ENCODE measurements at places on chromosomes 5 and 9.

DNA sequence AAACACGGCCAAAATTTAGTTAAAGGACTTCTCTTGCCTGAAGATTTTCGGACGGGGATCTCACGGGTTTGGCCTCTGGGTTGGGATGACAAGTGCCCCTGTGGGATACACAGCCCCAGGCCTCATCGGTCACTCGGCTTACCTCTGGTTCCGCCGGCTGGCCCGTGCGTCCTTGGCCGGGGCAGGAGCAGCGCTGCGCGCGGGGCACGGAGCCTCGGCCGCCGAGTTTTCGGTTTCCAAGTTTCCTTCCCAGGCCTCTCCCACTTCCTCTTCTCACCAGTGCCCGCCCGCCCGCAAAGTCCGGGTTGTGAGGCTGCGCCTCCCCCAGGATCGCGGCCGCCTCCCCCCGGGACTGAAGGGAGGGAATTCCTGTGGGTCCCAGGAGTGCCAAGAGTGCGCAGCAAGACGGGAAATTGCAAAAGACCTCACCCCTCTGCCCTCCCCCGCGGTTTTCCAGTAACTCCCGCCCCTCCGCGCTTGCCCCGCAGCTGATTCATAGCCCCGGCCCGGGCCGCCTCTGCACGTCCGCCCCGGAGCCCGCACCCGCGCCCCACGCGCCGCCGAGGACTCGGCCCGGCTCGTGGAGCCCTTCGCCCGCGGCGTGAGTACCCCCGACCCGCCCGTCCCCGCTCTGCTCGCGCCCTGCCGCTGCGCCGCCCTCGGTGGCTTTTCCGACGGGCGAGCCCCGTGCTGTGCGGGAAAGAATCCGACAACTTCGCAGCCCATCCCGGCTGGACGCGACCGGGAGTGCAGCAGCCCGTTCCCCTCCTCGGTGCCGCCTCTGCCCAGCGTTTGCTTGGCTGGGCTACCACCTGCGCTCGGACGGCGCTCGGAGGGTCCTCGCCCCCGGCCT lies at the start of gene OSMR:
TSS of gene OSMR (plus strand) at position 487 of the 853 bp plus-strand sequence. CDS start 23,033 bp downstream, outside the sequence.
- peaks cover 9% of the 10 kb centered on the region for H3K36me3 ChIP-seq
- peaks cover 28% of the 10 kb centered on the region for H3K4me1 ChIP-seq
- H3K27me3 ChIP-seq: no peaks in the 10 kb centered on the region
- peak within 1 kb of the TSS; percentile 87 for H3K27ac ChIP-seq
- H3K4me3 ChIP-seq: peak within 1 kb of the TSS; percentile 89

DNA sequence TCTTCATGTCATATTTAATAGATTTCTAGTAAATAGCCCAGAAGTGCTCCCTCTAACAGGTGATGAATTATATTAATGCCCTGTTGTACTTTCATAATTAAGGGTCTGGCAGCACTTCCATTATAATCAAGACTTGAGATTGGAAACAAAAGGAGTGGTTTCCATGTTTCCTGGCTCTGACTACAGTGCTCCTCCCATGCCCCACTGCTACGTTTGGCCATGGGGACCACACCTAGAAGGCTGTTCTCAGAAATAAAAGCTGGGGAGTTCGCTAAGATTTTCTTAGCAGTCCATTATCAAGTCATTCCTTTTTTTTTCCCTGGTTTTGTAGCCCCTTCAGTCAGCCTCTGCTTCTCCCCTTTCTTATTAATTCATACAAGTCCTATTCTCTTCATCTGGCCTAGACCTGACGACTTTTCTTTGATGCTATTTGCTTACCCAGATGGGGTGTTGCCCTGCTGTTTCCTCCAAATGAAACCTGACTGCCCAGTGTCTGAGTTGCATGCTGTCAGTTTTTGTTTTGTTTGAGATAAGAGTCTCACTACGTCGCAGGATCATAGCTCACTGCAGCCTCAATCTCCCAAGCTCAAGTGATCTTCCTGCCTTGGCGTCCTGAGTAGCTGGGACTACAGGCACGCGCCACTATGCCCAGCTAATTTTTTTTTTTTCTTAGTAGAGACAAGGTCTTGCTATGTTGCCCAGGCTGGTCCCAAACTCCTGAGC lies 312.1 kb upstream of the EFNA5 start:
- no peaks in the 10 kb centered on the region for H3K36me3 ChIP-seq
- no peak for DNase-seq
- H3K27me3 ChIP-seq: no peaks in the 10 kb centered on the region
- no peak overlapping the region for H3K4me3 ChIP-seq

DNA sequence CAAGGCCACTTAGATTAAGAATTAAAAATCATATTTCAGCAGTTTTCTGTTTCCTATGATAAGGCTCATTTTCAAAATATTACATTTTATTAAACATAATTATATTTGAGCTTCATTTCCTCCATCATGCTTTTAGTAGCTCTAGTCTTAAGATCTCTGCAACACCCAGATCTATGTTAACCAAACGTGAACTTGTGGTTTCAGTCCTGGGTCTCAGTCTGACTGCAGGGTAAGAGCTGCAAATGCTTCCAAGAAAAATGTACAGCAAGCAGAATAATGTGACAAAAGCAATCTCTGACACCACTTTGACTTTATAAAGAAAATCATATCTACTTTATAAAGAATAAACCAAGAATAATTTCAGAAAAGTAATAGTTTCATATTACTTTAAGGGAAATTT lies 512.4 kb downstream of the SEMA5A start:
- H3K36me3 ChIP-seq: no peaks in the 10 kb centered on the region
- H3K27ac ChIP-seq: no peak overlapping the region
- H3K4me1 ChIP-seq: peaks cover 15% of the 10 kb centered on the region
- no peak overlapping the region for H3K4me3 ChIP-seq
- no peaks in the 10 kb centered on the region for H3K27me3 ChIP-seq
- no peak for DNase-seq

GRCh38 chr9:134053941-134054761 lies 13.7 kb downstream of the BRD3 start:
- H3K4me1 ChIP-seq: peaks cover 35% of the 10 kb centered on the region
- no peak for DNase-seq
- H3K27me3 ChIP-seq: no peaks in the 10 kb centered on the region
- H3K27ac ChIP-seq: no peak overlapping the region

DNA sequence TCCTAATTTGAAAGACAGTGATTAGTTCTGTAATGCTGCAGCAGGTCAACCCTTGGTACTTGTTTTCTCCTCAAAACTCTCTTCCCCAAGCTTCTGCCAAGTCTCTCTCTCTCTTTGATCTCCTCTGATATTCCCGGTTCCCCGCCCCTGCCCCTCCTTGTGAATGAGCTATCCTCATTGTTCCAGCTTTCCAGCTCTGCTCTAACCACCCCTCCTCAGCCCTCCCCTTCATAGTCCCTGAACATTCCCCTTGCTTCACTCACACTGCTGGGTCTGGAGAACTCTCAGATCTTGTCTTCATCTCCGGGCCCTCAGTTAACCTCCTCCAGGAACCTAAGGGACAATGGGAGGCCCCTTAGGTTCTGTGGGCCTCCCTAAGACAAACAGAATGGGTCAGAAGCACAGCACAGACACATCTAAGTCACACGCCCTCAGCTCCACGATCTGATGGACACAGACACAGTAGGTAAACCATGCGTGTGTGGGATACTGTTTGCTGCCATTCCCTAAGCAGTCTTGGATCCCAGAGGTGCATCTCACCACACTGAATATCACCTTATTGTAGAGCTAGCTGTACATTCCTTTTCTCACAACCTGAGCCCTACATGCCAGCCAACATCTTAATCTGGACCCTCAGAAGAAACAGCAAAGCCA lies 17.4 kb upstream of the LARP1 start:
- H3K4me1 ChIP-seq: no peaks in the 10 kb centered on the region
- no peaks in the 10 kb centered on the region for H3K36me3 ChIP-seq
- no peak overlapping the region for H3K4me3 ChIP-seq
- H3K27ac ChIP-seq: no peak overlapping the region
- DNase-seq: no peak
